ENCODE measurements at places on chromosomes 12 and 14. TPM values are rescaled to one million over a fixed set of nuclear protein-coding genes. Genes with fewer than 3 reads are reported as not detected.

Gene GYS2
- 0.04 TPM for polyA plus RNA-seq

GRCh38 chr12:15700595-15700994 lies 88.6 kb downstream of the EPS8 start:
- DNase-seq: no peak

Gene FAM90A1
- polyA plus RNA-seq: 0.16 TPM

GRCh38 chr12:130563323-130563722 lies 152.8 kb downstream of the RIMBP2 start:
- DNase-seq: no peak

Gene ACSS3
- polyA plus RNA-seq: 7.8 TPM

- no peak for DNase-seq
Observed at GRCh38 chr12:80432061-80432460, 12.0 kb upstream of the PTPRQ start.

Gene BEGAIN
- polyA plus RNA-seq: 1.8 TPM

Gene KRT7
- polyA plus RNA-seq: 158 TPM

DNA sequence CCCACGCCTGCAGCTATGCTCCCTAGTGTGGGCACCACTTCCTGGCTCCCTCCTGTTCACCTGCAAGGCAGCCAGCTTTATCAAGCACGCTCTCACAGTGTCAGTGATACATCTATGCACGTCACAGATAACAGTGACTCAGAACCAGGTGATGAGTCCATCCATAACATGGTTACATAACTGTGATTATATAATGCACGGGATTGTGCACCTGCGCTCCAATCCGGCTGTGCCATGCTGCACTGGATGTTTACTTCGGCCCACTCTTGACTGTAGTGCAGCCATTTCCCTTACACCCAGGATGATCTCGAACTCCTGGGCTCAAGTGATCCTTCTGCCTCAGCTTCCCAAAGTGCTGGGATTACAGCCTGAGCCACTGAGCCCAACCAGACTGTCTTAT lies 38.4 kb upstream of the CEP83 start:
- DNase-seq: no peak

DNA sequence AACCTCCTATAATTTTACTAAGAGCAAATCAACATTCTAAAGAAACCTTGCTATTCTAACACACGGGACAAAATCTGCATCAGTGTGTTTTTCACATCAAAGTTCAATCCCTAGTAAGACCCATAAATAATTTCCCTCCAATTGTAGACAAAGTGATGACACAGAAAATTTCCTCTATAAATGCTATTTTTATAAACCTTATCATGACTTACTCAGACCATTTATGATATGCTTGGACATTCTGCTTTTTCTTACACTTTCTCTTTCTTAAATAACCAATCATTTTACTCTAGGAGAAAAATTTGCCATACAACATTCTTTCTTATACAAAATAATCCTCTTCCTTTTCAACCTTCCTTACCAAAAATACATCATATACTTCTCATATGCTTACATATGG lies 67.0 kb downstream of the SDR9C7 start:
- DNase-seq: no peak

- DNase-seq: no peak
Observed at GRCh38 chr12:93376436-93377251, 1.1 kb upstream of the NUDT4 start.

GRCh38 chr12:76410371-76410770 lies 62.2 kb upstream of the BBS10 start:
- DNase-seq: no peak

GRCh38 chr12:99110212-99110611 lies 465.1 kb downstream of the APAF1 start:
- DNase-seq: no peak

DNA sequence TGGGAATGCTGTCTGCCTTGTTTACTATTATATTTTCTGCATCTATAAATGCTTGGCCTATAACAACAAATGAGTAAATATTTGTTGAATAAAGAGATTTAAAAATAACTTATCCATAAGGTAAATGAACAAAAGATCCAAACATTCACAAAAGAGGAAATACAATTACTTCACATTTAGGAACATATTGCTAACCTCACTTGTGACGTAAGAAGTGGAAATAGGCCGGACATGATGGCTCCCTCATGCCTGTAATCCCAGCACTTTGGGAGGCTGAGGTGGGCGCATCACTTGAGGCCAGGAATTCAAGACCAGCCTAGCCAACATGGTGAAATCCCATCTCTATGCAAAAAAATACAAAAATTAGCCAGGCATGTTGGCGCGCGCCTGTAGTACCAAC lies 25.7 kb upstream of the CKAP4 start:
- DNase-seq: no peak

DNA sequence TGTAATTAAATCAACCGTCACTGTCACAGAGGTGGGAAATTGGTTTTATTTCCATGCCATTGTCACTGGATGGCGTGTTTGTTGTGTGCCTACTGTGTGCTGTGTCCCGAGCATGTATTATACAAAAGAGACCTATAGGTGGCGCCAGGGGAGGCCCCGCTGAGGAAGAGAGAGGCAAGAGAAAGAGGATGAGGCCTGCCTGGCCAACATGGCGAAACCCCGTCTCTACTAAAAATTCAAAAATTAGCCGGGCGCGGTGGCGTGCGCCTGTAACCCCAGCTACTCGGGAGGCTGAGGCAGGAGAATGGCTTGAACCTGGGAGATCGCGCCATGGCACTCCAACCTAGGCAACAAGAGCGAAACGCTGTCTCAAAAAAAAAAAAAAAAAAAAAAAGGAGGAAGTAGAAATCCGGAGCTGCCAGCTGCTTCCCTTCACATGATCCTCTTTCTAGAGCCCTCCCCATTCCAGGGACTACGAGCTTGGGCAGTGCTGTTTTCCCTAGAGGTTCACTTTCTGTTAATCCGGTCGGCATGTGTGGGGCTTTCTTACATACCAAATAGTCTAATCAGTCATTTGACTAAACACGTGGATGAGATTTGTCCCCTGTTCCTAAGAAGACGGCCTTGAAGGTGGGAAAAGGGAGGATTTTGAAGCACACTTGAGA lies 6.4 kb upstream of the CCDC175 start:
- no peak for DNase-seq

Data from urinary bladder (tissue), 4 donors.